ENCODE measurements at places on chromosomes 11 and 22. TPM values are rescaled to one million over a fixed set of nuclear protein-coding genes. Genes with fewer than 3 reads are reported as not detected.

- H3K27me3 ChIP-seq = no peaks in the 10 kb centered on the region
- no peak overlapping the region for H3K27ac ChIP-seq
- peaks cover 38% of the 10 kb centered on the region for H3K36me3 ChIP-seq
- H3K4me1 ChIP-seq = no peaks in the 10 kb centered on the region
- H3K4me3 ChIP-seq = no peak overlapping the region
Observed at GRCh38 chr22:50360578-50360977, 17.5 kb downstream of the PPP6R2 start.

- H3K4me3 ChIP-seq = no peak overlapping the region
- H3K27ac ChIP-seq = no peak overlapping the region
- no peak for DNase-seq
- H3K27me3 ChIP-seq = no peaks in the 10 kb centered on the region
- H3K36me3 ChIP-seq = no peaks in the 10 kb centered on the region
- H3K4me1 ChIP-seq = no peaks in the 10 kb centered on the region
Observed at GRCh38 chr11:46012185-46012584, 89.7 kb downstream of the LARGE2 start.

DNA sequence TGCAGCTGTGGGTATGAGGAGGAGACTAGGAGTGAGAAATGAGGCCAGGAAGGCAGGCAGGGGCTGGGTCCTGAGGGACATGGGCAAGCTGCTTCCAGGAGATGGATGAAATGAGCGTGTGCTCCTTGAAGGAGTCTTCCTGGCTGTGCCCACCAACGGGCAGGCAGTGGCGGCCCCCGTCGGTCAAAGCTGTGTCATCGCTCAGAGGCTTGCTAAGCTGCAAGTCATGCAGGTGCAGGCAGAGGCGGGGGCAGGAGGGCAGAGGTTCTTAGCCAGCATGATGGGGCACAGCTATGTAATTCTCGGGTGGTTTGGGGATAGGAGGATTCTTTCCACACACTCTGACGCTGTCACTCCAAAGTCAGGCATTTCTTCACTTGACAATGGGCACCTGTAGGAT is 12.5 kb upstream of the PEX26 start:
- no peaks in the 10 kb centered on the region for H3K36me3 ChIP-seq
- H3K27me3 ChIP-seq = no peaks in the 10 kb centered on the region
- no peak for DNase-seq
- H3K27ac ChIP-seq = no peak overlapping the region

GRCh38 chr22:32380991-32381390 is 23.3 kb downstream of the RFPL3 start:
- 0 out of 2 replicates have a peak, but pooled peaks cover 1% of the 10 kb centered on the region for H3K36me3 ChIP-seq
- no peak overlapping the region for H3K4me3 ChIP-seq
- no peaks in the 10 kb centered on the region for H3K27me3 ChIP-seq

GRCh38 chr11:77187776-77188632 is 60.0 kb downstream of the MYO7A start:
- peaks cover 7% of the 10 kb centered on the region for H3K4me1 ChIP-seq
- no peaks in the 10 kb centered on the region for H3K36me3 ChIP-seq
- no peaks in the 10 kb centered on the region for H3K27me3 ChIP-seq

Gene PGM2L1
- total RNA-seq = 7.5 TPM

All from SJCRH30 (cell line).